ENCODE measurements at places on chromosomes 2 and 18. TPM values are rescaled to one million over a fixed set of nuclear protein-coding genes. Genes with fewer than 3 reads are reported as not detected.

TTC39C gene
- total RNA-seq: 42.5 TPM

LINC00305 gene
- not detected for total RNA-seq

GRCh38 chr2:172931918-172932520 lies 143.6 kb upstream of the MAP3K20 start:
- no peak for DNase-seq

SERPINE2 gene
- total RNA-seq: 52.3 TPM

IL1RN gene
- 253 TPM for total RNA-seq

GPC1 gene
- total RNA-seq: 73.2 TPM

- no peak for DNase-seq
Observed at GRCh38 chr2:3491306-3491705, 28.0 kb downstream of the ADI1 start.

CROCC2 gene
- total RNA-seq: 0.49 TPM

DNA sequence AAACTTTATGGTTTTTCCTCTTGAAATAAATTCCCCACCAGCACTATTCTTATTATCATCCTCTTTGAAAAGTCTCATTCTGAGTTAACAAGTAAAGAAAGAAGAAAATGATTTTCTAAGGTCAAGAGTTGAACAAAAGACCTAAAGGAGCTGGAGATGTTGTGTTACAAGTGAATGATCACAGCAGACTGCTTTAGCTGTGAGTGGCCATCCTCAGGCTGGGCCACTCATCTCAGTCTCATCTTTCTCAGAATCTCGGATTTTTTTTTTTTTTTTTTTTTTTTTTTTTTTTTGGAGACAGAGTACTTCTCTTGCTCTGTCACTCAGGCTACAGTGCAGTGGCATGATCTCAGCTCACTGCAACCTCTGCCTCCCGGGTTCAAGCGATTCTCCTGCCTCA lies 133.3 kb downstream of the CDH2 start:
- DNase-seq: no peak

CD8B gene
- total RNA-seq: 10.6 TPM

DNA sequence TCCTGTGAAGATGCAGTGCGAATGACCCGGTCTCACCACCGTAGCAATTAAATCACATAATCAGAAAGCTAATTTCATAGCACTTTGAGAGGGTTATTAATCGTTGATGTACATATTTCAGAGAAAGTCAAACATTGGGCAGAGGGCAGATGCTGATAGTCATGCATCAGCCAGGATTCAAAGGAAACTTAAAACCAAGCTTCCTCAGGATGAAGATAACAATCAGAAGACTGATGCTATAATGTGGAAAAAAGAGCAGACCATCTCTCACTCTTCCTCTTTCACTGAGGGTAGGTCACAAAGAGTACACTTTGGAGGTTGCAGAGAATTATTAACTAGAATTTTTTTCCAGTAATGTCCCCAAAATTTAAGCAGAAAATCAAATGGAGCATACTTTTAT lies 1027.7 kb upstream of the ZEB2 start:
- DNase-seq: no peak

AQP12B gene
- not detected for total RNA-seq

GRCh38 chr2:27624943-27625342 lies 3.9 kb downstream of the CCDC121 start:
- DNase-seq: no peak

RGPD3 gene
- 0.25 TPM for total RNA-seq

DNA sequence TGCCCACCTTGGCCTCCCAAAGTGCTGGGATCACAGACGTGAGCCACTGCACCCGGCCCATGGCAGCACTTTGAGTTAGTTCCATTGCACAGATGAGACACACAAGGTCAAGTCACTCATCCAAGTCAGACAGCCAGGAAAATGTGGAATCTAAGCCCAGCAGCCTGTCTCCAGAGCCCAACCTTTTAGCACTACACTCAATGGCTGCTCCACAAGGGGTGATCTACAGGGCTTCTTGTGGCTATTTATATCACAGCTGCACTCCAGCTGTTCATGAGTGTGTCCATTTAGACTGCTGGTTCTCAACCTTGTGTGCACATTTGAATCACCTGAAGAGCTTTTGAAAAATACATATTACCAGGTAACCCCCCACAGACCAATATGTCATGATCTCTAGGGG lies 72.9 kb upstream of the RPL31 start:
- DNase-seq: no peak

DNA sequence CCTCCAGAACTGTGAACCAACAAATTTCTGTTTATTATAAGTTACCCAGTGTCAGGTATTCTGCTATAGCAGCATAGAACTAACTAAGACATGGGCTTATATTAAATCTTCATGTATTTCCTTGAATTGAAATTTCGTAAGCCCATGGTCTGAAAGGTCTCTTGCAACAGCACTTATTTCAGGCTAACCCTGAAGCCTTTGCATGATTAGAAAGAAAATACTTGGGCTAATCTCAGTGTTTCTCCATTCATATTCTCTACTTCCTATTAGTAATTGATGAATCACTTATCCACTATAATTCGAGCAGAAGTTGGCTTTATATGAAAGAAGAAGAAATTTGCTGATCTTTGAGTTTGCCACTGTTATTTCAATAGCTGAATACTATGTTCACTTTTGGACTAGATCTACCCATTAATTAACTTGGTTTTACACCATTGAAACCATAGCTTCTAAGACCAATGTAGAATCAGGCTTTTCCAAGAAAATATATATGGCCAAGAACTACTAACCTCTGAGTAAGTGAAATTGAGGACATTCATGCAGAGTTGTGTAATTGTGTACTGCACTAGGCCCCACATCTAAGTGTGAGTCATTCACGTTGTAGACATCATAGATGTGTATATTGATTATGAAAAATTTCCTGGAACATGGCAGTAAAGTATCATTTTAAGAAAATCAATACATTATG lies 731.6 kb downstream of the SOCS6 start:
- no peak for DNase-seq

SCN3A gene
- total RNA-seq: 2.0 TPM

GPR45 gene
- total RNA-seq: not detected

- no peak for DNase-seq
Observed at GRCh38 chr2:8285081-8285480, 396.8 kb upstream of the ID2 start.

- no peak for DNase-seq
Observed at GRCh38 chr2:180962727-180963314, 17.6 kb upstream of the UBE2E3 start.

- DNase-seq: peak; percentile 64
Observed at GRCh38 chr2:437756-438393, 150.0 kb upstream of the ALKAL2 start.

- DNase-seq: no peak
Observed at GRCh38 chr2:105997711-105998110, 196.4 kb downstream of the UXS1 start.

GPAT2 gene
- total RNA-seq: 1.2 TPM

ALK gene
- total RNA-seq: 0.74 TPM

DNA sequence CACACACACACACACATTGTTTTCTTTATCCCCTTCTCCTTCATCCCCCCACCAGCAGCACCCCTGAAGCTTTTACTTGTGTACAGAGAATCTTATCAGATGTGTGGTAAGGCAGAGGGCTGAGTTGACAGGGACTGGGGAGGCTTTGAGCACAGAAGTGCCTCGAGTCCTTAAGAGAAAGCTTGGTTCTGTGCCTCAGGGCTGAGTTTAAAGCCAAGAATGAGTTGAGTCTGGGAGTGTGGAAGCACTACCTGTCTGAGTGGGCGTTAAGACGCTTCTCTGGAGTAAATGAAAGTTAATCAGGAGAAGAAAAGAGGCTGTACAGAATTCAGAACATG lies 2.7 kb downstream of the ID2 start:
- no peak for DNase-seq

UBXN4 gene
- total RNA-seq: 51.6 TPM

DNA sequence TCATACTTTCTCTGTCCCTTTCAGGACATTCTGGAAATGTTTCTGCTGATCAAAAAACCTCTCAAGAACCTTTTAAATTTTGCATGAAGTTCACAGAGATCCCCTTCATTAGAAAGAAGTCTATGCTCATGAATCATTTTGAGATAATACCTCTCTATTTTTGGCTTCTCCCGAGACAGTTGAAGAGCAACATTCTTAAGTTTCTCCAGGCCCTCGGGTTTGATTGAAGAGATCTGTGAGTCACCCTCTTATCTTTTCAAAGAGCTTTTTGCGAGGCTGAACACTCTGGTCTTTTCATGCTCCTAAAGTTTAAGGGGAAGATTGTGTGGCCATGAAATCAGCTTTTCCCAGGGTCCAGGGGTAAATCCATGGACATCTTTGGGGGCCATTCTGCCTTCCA lies 354.2 kb downstream of the FBXO15 start:
- no peak for DNase-seq

- no peak for DNase-seq
Observed at GRCh38 chr18:24734058-24734457, 273.6 kb downstream of the HRH4 start.

GRCh38 chr2:67075530-67076238 lies 321.4 kb upstream of the ETAA1 start:
- DNase-seq: no peak

TMEFF2 gene
- total RNA-seq: not detected

B4GALT6 gene
- 2.5 TPM for total RNA-seq

CHST10 gene
- 5.6 TPM for total RNA-seq

DNA sequence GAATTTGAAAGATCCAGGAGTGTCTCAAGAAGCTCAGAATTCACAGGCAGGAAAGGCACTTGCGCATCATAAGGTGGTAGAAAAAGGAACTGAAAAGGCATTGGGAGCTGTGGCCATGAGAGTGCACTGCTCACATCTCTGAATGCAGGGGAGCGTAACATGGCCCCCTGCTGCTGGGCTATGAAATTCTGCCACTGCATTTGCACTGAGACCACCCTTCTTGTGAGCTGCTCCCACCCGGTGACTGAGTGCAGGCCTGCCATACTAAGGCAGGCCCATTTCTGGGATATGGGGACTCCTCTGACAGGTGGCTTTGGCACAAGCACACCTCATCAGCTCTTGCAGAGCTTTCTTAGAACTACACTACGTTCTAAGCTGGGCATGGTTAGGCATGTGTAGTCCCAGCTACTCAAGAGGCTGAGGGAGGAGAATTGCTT lies 25.3 kb upstream of the STARD7 start:
- no peak for DNase-seq

MREG gene
- 11.8 TPM for total RNA-seq

DNA sequence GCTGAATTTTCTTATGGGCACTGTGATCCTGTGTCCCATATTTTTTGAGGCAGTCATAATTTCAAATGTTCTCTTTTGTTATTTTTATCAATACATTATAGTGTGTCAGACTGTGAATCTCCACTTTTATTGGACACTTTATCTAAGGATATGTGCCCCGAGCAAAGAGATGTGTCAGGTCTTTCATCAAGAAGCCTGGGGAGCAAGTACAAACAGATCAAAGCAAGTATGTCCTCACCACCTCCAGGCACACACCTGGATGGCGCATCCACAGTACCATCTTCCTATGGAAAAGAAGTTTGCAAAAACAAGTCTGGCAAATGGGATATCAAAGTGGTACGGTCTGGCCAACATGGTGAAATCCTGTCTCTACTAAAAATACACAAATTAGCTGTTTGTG lies 81.0 kb upstream of the ZNF236 start:
- no peak for DNase-seq

USP37 gene
- total RNA-seq: 23.3 TPM

GRCh38 chr2:136031711-136032110 lies 46.3 kb upstream of the DARS1 start:
- no peak for DNase-seq

GRCh38 chr2:183807870-183808269 lies 683.6 kb downstream of the NUP35 start:
- DNase-seq: no peak

SIX2 gene
- 16.7 TPM for total RNA-seq

SCN9A gene
- 4.9 TPM for total RNA-seq

MTCL1 gene
- 23.6 TPM for total RNA-seq

GRCh38 chr2:136114382-136114781 lies 3.6 kb downstream of the CXCR4 start:
- DNase-seq: no peak

DNA sequence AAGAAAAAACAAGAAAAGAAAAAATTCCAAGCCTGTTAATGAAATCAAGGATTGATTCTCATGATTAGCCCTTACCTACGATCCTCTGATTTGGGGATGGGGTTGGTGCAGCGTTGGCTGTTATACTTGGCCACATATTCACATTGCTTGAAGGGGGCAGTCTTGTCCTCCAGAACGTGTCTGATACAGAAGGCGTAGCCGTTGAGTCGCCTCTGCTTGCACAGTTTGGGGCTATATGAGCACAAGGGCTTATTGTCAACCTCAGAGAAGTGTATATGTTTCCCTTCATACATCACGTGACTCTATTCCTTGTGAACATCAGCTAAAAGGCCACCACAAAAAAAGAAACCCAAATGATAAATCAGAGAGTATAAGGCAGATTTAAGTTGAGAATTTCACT lies 23.2 kb downstream of the INO80D start:
- no peak for DNase-seq

ITSN2 gene
- 52.5 TPM for total RNA-seq

GRCh38 chr18:79924814-79925731 lies 26.4 kb downstream of the SLC66A2 start:
- no peak for DNase-seq

ZNF519 gene
- 5.6 TPM for total RNA-seq

ERMN gene
- total RNA-seq: not detected

- DNase-seq: no peak
Observed at GRCh38 chr2:75573145-75573878, 12.6 kb upstream of the EVA1A start.

Data from vagina (tissue), 2 donors.